Stimulated activated CD4-positive, alpha-beta T cell treated with anti-CD3 and anti-CD28 coated beads, Interleukin-4, amount 100 ng/mL, for 4 hours (primary cell): ENCODE measurements at places on chromosomes 2 and 18.

GRCh38 chr2:217279140-217279539 is 419.3 kb upstream of the TNP1 start:
- no peak for DNase-seq

- DNase-seq, result no peak
Observed at GRCh38 chr2:179298666-179299065, 34.0 kb upstream of the SESTD1 start.

GRCh38 chr2:24912986-24913385 is 7.1 kb downstream of the ADCY3 start:
- no peak for DNase-seq

GRCh38 chr2:172100935-172101820 is 1.5 kb downstream of the DLX2 start:
- no peak for DNase-seq

DNA sequence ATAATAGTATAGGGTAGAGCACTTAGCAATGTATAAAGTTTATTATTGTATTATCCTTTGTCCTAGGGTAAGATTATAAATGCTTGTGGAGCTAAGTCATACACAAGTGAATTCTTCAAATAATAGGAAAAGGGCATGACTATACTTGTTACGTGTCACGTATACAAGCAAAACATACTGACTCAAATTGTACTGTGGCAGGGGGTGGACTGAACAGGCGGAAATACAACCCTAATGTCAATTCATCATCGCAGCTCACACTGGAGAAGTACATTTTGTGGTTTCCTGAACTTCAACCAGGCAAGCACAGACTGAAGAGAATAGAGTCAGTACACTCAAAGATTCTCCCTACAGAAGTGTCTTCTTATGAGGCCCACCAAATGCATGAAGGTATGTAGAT is 201.0 kb downstream of the MBD2 start:
- no peak for DNase-seq

DNA sequence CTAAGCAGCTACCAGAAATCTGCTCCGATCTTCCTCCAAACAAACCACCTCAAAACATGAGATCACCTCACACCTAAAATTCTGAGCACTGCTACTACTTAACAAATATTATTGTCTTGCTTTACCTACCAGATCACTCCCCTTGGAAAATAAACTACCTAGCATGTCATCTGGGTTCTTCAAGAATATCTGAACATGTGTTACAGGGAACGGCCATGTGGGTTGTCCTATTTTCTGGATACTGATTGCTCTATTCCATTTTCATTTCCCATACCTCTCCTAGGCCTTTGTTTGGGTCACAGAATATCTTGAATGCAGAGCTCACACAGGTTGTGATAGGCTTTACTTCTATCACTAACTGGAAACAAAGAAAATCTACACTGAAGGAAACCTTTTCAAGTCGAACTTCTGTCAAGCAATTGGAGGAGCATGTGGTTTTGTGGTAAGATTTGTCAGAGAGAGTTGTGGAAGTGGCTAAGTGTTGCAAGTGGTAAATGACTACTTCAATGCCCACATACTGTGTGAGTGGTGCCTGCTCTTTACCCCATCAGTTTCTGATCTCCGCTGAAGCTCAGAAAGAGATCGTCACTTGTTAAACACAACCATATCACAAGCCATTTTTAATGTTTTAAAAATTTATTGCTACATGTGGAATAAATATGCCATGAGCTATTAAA is 739.1 kb upstream of the ZEB2 start:
- DNase-seq, result no peak

DNA sequence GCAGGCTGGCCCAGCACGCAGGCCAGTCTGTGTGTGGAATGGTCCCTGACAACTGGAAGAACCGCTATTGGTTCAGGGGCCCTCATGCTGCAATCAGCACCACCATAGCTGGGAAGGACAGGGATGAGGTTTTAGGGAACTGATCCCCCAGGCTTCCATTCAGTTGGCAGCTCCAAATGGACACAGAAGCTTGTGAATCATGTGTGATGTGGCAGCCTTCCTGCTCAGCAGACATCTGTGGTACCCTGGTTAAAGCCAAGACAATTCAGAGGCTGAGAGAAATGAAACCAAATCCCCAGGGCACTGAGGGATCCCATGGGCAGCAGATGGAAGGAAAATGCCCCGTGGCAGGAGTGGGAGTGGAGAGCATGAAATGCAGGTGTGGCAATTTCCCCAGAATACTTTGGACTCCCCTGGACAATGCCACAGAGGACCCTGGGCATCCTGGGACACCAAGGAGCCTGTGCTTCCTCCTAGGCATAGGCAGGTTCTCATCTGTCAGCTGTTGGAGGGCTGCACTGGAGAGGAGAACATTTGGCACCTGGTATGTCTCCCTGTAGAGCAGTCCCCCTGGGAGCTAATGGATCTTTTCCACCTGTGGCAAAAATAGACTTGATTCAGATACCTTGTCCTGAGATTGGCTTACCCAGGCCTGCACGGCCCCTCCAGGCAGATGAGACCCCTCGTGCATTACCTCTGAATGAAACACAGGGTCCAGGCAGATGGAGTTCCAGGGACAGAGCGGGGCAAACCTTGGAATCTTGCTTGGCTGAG is 162.2 kb upstream of the BCL2L11 start:
- no peak for DNase-seq

- no peak for DNase-seq
Observed at GRCh38 chr18:46344416-46345180, 240.4 kb downstream of the HAUS1 start.

GRCh38 chr2:99079226-99079625 is 62.3 kb upstream of the C2orf15 start:
- no peak for DNase-seq

DNA sequence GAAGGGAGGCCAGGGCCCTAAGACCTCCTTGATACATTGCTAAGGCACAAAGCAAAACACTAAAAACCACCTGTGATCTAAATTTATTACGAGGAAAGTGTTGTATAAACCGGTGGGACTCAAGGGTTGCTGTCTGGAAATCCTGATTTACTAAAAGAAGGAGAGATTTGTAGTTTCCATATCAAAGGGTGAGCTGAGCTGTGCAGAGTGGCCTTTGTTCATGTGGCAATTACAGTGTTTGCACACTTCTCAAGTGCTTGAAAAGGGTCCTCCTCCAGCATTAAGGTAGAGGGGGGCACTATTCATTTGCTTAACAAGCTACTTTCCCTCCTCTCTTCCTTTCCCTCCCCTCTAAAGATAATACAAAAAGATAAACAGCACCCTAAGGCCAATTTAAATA is 30.5 kb upstream of the ITGA4 start:
- DNase-seq, result no peak

- no peak for DNase-seq
Observed at GRCh38 chr2:119260646-119261492, 37.2 kb downstream of the STEAP3 start.

- no peak for DNase-seq
Observed at GRCh38 chr18:376311-376710, 108.5 kb upstream of the THOC1 start.

DNA sequence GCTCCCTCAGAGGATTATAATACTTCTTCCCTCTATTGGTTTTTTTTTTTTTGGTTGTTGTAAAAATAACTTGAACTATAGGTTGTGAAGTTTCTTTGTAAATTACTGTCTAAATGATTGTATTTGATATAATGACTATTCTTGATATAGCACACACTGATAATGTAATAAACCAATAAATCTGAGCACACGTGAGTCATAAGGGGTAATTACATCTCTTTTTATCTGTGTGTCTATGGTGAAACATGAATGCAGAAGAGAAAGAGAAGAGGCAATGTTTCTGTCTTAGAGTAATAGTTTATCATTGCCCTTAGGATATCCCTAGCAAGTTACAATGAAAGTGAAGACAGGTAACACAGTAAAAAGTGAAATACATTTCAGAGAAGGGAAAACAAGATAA is 64.1 kb upstream of the RAPGEF4 start:
- DNase-seq, result no peak

DNA sequence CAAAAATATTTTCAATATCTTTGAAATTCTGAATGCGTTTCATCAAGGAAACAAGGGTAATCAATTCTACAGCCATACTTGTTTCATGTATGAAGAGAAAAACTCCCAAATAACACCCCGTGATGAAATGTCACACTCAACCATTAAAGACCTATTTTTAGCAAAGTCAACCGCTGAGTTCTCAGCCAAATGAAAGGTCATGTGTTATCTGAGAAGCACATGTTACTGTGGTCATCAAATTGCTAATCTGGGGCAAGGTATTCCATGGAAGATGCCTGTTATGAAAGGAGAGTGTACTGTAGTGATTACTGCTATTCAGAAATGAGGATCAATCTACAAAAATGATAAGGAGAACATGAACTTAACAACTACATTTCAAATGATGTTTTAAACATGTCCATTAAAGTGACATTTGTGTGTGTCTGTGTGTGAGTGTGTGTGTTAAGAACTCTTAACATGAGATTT is 126.7 kb downstream of the BCL2 start:
- DNase-seq, result no peak

DNA sequence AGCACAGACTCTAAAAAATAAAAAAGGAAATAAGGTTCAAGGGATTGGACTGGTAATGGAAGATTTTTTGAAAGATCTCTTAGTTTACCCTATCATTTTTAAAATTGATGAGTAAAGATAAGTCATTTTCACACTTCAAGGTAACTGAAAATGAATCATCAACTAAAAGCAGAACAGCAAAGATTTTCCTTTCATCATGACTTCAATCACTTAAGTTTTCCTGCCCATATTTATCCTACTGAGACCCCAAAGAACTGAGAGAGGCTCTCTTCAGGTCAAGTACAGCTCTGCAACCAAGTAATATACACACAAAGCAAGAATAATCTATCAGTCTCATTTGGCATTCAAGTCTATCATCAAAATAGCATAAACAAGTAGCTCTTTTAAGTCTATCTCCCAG is 540.7 kb downstream of the METTL4 start:
- DNase-seq, result no peak

DNA sequence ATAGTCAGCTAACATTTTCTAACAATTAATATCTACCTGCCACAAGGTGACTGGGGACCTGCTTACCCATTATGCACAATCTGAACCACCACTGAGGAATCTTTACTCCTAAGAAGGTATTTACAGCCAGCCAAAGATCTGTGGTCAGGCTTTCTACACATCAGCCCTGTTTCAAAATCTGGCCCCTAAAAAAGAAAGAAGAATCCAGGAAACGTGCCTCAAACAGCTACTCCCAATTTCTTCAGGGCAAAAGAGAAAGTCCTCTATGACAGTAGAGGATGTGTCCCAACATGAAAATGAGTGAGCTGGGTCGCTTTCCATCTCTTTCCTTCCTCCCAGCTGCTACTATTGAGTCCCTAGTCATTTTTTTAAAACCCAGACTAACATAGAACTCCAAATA is 79.5 kb downstream of the EPB41L3 start:
- no peak for DNase-seq

DNA sequence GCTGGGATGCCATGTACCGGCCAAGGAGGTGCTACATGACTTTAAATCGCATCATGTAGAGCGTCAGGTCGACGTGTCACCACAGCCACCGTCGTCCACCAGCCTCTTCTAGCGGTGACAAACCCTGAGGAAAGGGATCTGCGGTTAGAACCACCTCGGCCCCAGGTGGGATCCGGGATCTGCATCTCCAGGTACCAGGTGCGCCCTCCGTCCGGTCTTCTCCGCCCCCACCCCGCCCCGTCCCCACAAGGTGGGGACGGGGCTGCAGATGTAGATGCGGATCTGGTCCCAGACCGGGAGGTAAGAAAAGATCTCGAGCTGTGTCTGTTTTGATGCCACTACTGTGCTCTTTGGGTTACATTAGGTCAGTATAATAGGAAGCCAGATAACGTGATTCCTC is 38.4 kb downstream of the C1D start:
- DNase-seq, result no peak

DNA sequence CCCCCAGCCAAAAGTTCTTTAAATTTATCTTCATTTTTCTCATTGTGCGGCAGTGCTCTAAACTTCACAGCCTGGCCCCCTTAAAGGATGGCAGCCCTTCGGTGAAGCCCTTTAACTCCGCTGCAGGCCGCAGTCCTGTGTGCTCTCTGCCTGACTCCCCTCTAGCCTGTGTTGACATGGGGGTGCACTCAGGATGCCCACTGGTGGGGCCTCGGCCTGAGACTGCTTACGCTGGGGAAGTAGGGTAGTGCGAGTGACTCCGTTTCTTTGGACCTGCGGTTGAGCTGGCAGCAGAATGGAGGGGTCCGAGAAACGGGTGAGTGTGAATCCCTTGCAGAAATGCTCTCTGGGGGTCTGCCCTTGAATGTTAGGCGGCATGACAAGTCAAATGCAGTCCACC is 5.6 kb downstream of the RAB12 start:
- DNase-seq, result no peak

DNA sequence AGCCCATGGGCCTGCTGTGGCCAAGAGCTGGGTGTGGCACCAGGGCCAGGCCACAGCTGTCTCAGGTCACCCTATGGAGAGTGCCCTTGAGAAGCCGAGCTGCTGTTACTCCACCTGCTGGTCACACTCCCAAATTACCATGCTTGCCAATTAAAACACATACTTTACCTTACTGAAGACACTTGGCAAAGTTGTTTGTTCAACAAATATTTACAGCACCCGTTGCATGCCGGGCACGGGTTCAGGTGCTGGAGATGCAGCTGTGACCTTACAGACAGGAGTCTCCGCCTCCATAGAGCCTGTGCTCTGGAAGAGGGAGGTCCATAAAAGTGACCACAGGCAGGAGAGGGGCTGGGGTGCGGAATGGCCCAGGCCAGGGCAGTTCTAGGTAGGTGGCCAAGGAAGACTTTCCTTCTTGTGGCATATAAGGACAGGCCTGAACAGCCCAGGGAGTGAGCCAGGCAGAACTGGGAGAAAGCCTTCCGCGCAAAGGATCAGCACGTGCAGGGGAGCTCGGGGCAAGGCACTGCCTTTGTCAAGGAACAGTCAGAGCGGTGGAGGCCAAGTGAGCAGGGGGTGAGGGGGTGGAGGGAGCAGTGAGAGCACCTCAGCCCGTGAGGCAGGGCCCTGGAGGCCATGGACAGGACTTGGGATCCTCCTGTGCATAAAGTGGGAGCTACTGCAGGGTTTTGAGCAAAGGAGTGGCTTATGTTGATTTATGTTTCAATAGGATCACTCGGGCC is 23.6 kb upstream of the RBM44 start:
- peak; percentile 18 for DNase-seq

GRCh38 chr2:220442012-220442411 is 814.6 kb downstream of the SLC4A3 start:
- DNase-seq, result no peak

GRCh38 chr18:5939801-5940667 is 44.7 kb upstream of the TMEM200C start:
- no peak for DNase-seq
